ENCODE measurements at places on chromosomes 1 and 21. TPM values are rescaled to one million over a fixed set of nuclear protein-coding genes. Genes with fewer than 3 reads are reported as not detected.

SAMD11 gene
- 28.4 TPM for total RNA-seq

SH3BGRL3 gene
- total RNA-seq = 133 TPM

FAM72A gene
- total RNA-seq = 20.6 TPM

CFHR5 gene
- not detected for total RNA-seq

AKNAD1 gene
- 0.54 TPM for total RNA-seq

TIAM1 gene
- 14.3 TPM for total RNA-seq

DNA sequence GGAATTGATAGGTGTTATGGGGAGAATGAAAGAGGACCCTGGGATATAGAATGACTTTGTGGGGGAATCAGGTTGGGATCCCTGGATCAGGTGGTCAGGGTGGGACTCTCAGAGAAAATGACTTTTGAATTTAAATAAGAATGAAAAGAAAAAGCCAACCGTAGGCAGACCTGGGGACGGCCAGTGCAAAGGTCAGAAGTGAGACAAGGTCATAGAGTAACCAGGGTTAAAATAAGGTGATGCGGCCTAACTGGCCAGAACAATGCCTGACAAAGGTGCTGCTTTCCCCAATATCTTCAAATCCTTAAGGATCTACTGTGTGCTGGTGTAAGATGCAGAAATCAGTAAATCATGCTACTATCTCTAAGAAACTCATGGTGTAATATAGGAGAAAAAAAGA, 238.4 kb upstream of the JUN start:
- DNase-seq = no peak

DNA sequence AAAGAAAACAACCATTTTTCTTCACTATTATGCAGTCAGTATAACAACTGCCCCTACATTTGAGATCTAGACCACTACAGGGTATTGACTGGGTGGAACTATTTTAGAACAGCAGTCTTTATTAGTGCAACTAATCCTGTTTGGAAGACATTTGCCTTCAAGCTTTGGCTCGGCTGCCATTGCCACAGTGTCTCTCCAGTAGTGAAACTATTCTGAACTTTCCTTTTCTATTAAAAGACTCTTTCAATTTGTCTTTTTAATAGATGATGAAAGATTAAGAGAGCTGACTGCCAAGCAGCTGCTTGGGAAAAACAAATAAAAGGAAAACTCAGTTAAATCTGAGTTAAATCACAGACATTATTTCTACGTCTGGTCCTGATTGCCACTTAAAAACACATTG, 49.3 kb downstream of the LPGAT1 start:
- peak; percentile 10 for DNase-seq

GRCh38 chr1:228084325-228084724, 1.8 kb downstream of the ARF1 start:
- DNase-seq = no peak

- no peak for DNase-seq
These were observed 12.1 kb upstream of the OLIG2 start for GRCh38 chr21:33013626-33014025.

- DNase-seq = no peak
These were observed 33.1 kb upstream of the COG2 start for GRCh38 chr1:230609208-230609607.

- DNase-seq = no peak
These were observed 123.9 kb upstream of the PPP2R5A start for GRCh38 chr1:212161231-212161781.

DNA sequence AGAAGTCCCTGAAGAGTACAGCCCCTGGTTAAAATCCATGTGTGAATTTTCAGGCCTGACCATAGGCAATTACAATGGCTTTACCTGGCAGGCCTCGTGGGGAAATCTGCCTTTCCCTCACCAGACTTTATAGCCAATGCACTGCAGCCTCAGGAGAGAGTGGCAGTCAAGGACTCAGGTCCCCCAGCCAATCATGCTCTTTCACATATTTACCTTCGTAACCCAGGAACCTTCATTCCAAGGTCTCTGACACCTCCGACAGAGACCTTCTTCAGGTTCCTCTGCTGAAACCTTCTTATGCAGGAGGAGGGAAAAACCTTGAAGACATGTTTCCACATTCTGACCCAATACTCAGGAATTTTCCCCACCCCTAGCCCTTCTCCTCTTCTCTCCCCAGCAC, 118.9 kb downstream of the FASLG start:
- DNase-seq = no peak

DNA sequence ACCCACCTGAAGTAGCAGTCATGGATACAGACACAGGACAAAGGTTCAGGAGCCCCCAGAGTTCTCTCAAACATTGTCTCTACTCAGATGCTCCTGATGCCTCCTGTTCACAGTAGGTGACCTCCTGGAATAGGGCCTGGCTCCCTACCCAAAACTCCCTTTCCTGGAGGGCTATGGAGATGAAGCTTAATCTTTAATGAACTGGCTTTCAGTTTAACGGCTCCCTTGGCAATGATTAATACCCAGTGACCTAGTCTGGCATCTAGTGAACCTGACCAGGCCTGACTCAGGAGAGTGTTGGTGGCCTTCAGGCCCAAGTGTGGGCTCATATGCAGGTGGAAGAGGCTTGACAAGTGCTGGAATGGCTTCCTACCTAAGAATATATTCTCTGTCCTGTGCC, 65.2 kb upstream of the TRABD2B start:
- no peak for DNase-seq

All from A673 (cell line).